ENCODE measurements at places on chromosomes 12 and 14.

DNA sequence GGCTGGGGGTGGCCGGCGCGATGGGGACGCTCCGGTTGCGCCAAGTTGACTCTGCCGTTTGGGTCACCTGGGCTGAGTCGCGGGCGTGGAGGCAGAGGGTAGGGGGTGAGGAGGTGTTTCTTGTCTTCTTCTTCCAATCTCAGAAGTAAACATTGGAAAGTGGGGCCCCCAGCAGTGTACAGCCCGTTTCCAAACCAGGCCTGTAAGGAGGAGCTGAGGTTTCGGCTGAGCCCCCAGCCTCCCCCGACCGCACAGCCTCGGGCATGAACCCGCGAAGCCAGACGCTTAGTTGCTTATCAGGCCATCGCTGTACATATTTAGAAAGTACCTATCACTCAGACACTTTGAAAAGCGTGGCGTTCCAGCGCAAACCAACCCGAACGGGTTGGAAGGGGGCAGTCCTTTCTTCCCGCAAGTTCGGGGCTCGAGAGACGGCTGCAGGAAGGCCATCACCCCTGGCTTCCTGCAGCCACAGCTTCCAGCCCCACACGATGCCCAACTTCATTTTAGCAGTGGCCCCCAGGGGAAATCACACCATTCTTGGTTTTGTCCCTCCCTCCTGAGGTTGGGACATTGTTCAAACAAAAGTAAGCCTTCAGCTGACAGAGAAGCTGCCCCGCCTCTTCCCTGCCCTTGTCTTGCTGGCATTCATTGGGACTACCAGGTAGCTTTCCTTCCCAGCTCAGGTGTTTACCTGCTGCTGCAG lies 164.1 kb downstream of the ZFP36L1 start:
- peak; percentile 56 for DNase-seq

GRCh38 chr12:4951601-4952000 lies 41.9 kb downstream of the KCNA1 start:
- DNase-seq, result no peak

DNA sequence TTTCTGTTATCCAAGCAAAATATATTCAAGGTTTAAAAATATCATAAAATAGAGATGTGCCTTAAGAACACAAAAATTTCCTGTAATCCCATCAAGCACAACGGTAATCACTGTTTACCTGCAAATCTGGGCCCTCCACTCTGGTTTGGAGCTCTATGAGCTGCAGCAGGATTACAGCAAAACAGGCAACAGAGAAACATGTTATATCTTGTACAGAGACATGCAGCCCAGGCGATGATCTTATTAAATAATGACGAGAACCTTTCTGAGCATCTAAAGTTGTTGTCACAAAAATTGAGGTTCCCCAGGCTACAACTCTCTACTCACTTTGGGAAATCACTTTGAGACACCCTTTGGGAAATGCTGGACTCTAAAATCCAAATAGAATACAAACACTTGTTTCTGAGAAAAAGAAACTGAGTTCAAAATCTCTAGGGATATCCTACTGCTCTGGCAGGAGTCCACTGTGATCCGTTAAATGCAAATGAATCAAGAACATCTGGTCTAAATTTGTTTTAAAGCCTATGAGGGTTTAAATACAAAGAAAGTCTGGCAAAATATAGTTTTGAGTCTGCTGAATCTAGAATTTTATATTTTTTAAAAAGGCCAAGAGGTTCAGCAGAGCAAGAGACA lies 36.3 kb downstream of the STON2 start:
- DNase-seq, result no peak

DNA sequence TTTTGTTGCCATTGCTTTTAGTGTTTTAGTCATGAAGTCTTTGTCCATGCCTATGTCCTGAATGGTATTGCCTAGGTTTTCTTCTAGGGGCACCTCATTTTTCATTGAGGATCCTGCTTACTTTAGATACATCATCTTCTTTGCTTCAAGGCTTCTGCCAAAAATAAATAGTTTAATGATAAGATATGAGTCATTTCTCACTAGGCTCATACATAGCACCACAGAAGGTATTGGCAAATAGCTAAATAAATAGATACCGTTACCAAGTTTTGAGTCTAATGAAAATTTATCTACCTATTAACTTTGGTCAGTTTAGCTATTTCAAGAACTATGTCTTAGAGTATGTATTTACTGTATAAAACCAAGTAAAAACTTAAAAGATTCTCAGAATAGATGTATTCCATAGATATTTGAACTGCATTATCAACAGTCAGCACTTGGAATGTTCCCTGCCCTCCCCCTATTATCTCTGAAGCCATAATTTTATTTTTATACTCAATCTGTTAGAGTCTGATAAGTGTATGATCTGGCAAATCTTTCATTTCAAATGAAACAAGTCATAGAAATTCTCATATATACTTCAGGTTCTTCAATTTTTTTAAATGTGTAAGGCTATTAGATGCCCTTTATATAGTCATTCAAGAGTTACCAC lies 310.2 kb downstream of the CCDC91 start:
- DNase-seq, result no peak

DNA sequence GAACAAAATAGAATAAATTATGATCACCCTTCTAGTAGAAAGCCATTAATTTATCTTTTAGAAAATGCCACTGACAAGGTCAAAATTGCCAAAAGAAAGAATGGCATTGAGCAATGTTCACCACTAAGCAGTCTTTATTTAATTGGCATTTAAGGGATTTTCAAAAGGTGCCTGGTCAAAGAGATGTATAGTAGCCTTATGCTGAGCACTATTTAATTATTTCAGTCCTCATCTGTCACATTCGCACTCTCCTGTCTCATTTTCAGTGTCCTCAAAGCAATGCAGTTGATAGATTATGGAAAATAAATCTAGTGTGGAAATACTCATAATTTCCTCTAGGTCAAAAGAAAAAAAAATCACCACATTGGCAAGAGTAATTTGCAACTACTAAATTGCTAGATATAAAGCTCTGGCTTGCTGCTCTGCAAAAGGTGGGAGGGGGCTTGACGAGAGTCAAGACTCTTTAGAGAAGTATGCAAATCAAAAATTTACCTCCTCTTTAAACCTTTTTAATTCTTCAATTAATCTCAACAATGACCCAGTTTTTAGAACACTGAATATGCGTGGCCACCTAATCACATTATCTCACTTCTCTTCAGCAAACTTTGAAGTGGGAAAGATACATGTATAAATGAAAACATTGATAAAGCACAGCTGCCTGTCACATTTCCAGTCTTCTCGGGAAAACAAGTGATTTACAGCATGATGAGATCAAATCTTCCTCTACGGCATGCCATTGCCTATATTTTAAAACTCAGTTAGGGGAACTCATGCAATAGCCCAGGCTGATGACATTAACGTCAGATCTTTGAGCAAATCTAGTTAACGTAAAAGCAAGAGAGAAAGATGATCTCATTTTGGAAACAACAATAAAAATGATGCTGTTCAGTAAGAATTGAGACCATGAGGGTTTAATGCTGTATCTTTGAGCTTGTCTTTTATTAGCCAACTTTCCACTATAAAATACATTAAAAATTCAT lies 373.1 kb upstream of the DCN start:
- DNase-seq, result no peak

GRCh38 chr14:25696176-25696575 lies 646.2 kb upstream of the STXBP6 start:
- no peak for DNase-seq

DNA sequence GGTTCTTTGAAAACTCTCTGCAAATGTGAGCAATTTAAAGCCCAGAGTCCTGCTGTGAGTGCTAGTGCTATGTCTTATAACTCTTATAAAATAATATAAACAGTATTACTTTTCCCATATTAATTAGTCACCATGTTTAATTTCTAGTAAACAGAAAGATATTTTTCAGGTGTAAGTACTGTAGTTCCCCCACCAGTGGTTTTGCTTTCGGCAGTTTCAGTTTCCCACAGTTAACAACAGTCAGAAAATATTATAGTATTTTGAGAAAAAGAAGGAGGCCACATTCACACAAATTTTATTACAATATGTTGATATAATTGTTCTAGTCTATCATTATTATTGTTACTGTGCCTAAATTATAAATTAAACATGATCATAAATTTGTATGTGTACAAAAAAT lies 800.5 kb downstream of the LRFN5 start:
- no peak for DNase-seq

GRCh38 chr14:101496776-101497683 lies 64.3 kb upstream of the DIO3 start:
- DNase-seq, result peak; percentile 34

DNA sequence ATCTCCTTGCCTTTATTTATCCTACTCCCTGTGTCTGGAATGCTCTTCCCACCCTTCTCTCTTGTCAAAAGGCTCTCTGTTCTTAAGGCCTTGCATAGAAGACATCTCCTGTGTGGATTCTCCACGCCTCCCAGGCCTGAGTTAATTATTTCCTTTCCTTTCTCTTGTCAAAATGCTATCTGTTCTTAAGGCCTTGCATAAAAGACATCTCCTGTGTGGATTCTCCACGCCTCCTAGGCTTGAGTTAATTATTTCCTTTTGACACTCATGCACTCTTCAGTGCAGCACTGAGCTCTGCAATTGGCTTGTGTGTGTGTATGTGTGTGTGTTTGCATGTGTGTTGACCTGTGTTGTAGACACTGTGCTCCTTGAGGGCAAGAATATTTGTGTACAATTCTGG lies 52.1 kb upstream of the DCD start:
- DNase-seq, result no peak
